ENCODE measurements at places on chromosomes 5 and 9.

DNA sequence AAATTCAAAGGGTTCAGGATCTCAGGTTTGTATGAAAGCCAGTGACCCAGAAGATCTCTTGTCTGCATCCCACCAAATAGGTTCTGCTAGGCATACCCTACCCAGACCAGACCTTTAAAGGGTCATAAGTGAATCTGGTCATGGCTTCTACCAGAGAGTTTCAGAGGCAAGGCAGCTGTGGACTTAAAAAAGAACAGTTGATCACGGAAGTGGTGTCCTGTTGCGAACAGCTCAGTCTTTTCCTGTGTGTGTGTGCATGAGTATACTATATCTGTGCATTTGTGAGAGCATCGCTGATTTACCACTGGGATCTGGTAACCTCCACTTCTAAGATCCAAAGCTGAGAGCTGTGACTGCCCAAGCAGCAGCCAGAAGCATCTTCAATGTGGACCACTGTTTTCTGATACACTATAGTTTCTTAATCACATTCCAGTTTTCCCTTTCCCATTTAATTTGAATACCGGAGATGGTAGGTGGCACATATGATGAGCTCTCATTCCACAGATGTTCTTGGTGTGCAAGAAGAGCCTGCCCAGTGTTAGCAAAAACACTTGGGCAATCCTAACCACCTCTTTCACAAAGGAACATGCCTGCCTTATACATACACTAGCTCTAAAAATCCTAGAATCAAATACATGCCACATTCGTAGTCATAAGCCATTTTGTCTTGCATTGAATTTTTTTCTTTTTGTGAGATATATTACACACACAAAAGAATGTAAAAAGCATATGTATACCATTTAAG, 36.2 kb upstream of the OR2S2 start:
- no peak for DNase-seq

GRCh38 chr5:154411338-154411737, 34.5 kb upstream of the SAP30L start:
- DNase-seq, result no peak

GRCh38 chr5:146006470-146007190, 70.3 kb downstream of the SH3RF2 start:
- no peak for DNase-seq

DNA sequence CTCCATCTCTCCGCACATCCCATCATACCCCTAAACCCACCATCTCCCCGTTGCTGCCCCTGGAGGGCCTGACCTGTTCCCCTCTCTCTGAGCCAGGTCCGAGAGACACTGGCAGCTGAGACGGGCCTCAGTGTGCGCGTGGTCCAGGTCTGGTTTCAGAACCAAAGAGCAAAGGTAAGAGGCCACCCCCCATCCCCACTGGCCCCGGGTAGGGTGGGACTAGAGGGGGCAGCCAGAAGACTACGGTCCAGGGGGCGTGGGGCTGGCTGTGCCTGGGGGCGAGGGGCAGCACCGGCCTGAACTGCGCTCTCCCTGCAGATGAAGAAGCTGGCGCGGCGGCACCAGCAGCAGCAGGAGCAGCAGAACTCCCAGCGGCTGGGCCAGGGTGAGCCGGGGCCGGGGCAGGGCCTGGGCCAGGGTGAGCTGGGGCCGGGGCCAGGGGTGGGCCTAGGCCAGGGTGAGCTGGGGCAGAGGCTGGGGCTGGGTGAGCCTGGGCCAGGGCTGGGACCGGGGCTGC, 79.8 kb downstream of the LMX1B start:
- no peak for DNase-seq

DNA sequence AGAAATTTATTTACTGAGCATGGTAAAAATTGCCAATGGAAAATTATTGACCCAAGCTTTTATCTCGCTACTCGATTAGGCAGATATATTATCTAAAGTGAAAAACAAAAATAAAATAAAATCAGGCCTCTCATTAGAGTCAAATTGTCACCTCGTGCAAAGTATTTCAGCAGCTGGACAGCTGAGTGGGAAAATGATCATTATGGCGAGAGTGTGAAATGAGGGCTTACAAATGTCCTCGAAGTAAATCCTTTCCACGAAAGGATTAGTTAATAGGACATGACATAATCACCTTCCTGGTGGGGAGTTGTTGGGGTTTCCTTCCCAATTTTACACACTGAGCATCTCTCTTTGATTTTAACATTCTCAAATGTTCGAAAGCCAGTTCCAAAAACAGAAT, 5.4 kb upstream of the DPYSL3 start:
- DNase-seq, result no peak

- no peak for DNase-seq
Measured at GRCh38 chr5:67902497-67902830, 313.1 kb upstream of the PIK3R1 start.

Measured in stimulated activated CD8-positive, alpha-beta memory T cell treated with anti-CD3 and anti-CD28 coated beads, Interleukin-4, amount 100 ng/mL, for 1 hour (primary cell).